ENCODE measurements at places on chromosomes 1 and 21.

- DNase-seq, result no peak
Measured at GRCh38 chr1:216379441-216379840, 43.8 kb downstream of the USH2A start.

- DNase-seq, result no peak
Measured at GRCh38 chr21:41235201-41235600, 67.2 kb downstream of the BACE2 start.

DNA sequence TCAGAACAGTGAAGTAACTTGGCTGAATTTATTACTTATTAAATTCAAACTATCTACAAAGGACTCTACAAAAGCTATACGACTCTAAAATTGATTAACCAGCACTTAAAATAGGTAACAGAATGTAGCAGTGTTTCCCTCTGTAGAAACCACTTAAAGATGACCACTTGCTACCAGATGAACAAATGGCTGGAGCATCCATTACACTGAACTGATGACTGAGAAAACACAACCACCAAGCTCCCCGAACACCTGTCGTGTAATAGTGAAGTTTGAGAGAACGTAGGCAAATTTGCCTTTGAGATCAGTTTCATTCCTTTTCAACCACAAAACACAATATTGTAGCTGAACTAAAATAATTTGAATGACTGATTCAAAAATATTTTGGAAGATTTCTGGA, 226.7 kb downstream of the KCNT2 start:
- no peak for DNase-seq

DNA sequence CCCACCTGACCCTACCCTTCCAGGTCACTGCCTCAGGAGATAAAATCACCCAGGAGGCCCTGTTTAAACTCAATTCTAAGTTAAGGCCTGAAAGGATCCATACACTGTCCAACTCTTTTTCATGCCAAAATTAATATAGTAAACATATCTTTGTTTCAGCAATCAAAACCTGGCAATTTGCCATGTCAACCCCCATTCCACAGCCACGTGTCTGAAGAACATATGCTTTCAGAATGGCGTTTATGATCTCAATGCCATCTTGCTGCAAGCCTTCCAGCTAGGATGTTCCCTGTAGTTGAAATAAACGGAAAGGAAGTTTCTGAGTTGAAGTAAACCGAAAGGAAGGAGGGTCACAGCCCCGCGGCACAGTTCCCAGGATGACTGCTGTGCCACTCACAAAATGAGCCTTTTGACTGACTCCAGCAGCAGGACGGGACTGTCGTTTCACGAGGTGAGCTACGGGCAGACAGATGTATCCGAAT, 472.0 kb downstream of the SMYD3 start:
- DNase-seq, result no peak

- DNase-seq, result no peak
Measured at GRCh38 chr1:233897325-233898162, 6.9 kb upstream of the SLC35F3 start.

DNA sequence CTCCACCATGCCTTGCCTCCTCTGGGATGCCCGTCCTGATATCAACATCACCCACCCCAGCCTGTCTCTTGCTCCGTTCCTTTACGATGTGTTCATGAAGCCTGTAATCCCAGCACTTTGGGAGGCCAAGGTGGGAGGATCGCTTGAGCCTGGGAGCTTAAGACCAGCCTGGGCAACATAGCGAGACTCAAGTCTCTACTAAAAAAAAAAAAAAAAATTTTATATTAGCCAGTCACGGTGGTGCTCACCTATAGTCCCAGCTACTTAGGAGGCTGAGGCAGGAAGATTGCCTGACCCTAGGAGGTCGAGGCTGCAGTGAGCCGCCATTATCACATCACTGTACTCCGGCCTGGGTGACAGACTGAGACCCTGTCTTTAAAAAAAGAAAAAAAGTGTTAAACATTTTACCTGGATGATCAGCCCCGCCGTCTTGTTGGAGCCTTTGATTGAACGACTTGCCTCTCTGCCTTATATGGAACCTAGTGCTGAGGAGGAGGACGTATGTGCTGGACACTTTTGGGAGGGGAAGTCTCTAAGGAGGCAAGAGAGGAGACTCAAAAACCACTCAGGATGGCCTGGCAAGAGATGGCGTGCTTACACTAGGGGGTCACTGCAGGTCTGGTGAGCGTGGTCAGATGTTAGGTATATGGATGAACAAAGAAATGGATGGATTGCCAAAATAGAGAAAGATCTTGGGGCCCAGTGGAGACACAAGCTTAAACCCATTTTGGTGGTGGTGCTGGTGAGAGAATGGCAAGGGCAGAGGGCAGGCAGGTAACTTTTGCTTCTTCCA, 80.5 kb upstream of the IFFO2 start:
- no peak for DNase-seq

All from left kidney (tissue), 8 donors.